Stimulated activated CD4-positive, alpha-beta T cell treated with anti-CD3 and anti-CD28 coated beads, Interleukin-15, amount 100 ng/mL, for 1 hour (primary cell): ENCODE measurements at places on chromosomes 6 and 20.
A peak's percentile ranks its signal among the peaks of the same experiment; 100 is the strongest.

- DNase-seq = no peak
Observed at GRCh38 chr20:14986656-14987055, 649.2 kb upstream of the FLRT3 start.

- no peak for DNase-seq
Observed at GRCh38 chr6:87848616-87849015, 146.6 kb upstream of the AKIRIN2 start.

DNA sequence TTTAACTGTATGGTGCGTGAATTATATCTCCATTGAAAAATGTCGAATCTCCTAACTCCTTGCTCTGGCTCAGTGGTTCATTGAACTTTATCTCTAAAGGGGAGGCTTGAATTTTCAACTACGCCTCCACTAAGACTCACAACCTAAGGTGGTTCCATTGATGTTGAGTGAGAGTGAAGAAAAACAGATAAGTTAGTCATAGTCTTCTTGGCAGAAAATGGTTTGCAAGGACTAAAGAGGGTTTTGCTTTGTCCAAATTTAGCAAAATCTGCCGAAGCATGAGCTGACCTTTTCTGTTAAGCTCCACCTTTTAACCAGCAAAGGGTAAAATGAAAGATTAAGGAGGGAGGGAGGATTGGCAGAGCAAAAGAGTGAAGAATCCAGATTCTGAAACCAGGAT lies 290.2 kb upstream of the SPTLC3 start:
- DNase-seq = no peak

GRCh38 chr20:63254232-63254605 lies at the start of gene NKAIN4:
NKAIN4 (minus strand) TSS chr20:63254463; CDS start chr20:63254450, 13 bp downstream.
- DNase-seq = no peak

GRCh38 chr6:751765-752164 lies 58.8 kb upstream of the EXOC2 start:
- DNase-seq = no peak

DNA sequence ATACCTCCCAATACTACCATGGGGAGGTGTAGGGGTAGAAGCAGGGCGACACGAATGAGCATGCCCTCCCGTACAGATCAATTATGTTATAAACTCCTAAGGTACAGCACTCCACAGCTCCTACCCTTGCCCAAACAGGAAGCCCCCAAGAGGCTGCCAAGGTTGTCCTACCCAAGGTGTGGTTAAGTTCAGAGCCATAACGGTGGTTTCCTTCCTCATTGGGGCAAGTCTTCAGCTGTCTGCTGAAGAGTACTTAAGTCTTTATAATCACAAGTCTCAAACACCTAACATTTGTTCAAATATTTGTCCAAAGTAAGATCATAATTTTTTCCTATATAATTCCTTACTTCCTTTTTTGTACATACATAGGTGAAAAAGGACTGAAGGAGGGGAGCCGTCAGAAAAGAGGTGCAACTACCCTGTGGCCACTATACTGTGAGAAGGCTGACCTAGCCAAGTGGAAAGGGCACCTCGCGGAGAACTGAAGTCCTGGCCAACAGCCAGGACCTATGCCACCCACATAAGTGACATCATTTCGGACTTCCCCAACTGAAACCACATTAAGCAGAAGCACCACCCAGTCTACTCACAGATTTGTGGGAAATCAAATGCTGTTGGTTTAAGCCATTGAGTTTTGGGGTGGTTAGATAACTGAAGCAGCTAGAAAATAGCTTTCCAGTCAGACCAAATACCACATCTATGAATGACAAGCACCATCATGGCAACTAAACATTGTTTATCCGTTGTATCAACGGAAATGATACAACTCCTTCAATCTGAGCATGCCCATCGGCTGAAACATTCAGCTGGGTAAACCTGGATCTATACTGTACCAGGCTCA lies 2.9 kb upstream of the RAB22A start:
- peak; percentile 21 for DNase-seq

DNA sequence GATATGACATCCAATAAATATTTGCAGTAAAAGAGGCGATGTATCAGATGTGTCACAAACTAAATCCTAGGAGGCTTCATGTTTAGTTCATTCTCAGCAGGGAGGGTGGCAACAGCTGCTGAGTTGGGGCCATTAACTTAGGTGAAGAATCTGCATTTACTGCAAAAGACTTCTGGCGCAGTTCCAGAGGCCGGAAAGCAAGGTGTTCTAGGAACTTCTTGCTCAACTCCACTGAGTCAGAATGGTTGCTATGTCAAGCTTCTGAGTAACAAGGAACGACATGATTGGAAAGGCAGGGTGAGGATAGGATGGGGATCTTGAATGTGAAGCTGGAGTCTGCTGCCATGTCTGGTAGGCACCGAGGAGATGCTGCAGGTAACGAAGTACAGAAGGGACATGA lies 11.7 kb downstream of the ADNP start:
- no peak for DNase-seq

GRCh38 chr6:115891111-115891669 lies 169.5 kb downstream of the FRK start:
- DNase-seq = no peak

DNA sequence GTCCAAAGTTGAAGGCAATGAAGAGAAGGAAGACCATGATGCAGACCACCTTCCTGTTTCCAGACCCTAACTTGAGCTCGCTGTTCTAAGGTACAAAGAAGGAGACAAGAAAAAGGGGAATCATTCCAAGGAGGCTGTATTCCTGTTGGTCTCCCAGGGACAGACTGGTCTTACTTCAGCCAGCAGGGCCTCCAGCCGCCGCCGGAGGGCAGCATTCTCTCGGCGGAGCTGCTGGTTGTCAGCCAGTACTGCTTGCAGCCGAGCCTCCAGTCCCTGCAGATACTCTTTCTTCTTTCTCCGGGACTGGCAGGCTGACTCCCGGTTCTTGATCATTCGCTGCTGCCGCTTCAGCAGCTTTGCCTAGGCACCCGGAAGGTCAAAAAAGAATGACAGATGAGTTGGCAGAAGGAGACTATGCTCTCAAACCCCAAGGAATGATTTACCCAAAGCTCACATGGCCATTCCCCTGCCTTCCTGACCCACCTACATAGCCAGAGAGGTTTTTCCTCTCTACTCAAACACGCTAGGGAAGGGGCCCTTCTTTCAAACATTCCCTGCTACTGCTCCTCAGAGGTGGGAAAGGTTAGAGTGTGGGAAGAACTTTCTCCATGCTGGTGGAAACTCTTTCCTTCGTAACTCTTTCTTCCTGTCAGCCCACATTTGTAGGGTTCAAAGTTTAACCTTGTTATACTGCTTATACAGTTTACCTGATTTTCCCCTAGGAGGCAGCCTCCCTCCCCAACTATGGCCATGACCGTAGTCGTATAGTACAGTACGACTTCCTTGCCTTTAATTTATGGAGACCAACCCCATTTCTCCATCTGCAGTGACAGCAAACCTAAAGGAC lies 9.0 kb downstream of the ATF6B start:
- DNase-seq = peak; percentile 51

DNA sequence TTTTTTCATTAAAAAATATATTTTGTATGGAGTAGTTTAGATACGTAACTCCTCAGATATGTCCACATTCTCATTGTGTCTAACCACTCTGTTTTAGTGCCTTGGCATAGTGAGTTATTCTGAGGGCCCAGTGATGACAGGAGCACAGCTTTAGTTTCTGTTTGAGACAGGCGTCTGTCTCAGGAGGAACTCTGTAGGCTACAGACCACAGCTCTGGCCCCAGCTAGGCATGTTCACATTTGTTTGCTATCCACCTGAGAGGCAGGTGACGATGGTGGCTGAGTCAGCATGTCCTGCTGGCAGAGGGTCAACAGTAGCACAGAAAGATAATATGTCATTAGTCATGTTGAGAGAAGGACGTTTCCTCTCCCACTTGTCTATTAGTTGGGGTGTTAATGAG lies 16.3 kb downstream of the LRRC1 start:
- no peak for DNase-seq

DNA sequence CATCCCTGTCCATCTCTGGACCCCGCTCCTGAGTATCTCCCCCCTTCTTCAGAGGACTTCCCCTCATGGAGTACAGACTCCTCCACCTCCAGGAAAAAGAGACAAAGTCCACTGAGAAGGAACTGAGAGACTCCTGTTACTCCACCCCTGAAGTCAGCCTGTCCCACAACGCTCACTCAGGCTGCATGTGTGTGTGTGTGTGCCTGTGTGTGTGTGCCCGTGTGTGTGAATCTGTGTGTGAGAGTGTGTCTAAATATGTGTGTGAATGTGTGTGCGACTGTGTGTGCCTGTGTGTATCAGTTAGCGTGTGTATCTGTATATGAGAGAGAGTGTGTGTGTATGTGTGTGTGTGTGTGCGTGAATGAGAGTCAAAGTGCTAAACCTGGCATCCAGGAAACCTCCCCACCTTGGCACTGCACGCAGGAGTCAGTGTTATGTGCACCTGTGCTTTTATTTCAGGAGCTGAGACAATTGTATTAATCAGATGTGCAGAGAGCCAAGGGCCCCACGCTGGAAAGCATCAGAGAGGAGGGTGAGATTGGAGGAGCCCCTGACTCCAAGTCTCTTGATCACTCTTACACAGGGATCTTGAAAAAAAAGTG lies 39.0 kb downstream of the HLA-A start:
- DNase-seq = no peak

DNA sequence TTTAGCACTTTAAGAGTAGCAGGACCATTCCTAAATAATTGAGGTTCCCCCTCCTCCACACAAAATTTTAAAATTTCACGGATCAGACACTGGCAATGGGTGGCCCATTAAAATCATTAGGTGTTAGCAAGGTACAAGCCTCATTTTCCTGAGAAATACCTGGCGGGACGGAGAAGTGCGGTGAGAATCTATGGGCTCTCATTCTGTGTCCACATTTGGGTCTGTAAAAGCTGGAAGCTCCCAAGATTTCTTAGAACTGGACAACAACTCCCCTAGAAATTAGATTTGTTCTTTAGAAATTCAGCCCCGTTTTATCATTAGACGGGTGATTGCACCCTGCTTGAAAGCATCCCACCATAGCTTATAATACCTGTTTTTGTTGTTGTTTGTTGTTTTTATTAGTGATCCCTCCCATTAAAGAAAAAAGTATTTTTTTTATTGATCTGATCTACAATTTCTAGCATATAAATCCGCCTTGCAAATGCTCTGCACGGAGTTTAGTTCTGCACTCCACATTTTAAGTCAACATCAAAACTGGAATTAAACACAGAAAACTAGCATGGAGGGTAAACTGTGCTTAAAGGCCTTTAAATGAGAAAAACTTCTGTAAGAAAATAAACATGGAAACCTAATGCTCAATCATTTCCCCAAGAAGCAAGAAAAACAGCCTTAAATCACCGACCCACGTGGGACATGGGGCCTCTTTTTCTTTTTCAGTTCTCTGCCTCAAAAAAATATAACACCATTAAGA lies 5.7 kb downstream of the SIM1 start:
- DNase-seq = no peak

DNA sequence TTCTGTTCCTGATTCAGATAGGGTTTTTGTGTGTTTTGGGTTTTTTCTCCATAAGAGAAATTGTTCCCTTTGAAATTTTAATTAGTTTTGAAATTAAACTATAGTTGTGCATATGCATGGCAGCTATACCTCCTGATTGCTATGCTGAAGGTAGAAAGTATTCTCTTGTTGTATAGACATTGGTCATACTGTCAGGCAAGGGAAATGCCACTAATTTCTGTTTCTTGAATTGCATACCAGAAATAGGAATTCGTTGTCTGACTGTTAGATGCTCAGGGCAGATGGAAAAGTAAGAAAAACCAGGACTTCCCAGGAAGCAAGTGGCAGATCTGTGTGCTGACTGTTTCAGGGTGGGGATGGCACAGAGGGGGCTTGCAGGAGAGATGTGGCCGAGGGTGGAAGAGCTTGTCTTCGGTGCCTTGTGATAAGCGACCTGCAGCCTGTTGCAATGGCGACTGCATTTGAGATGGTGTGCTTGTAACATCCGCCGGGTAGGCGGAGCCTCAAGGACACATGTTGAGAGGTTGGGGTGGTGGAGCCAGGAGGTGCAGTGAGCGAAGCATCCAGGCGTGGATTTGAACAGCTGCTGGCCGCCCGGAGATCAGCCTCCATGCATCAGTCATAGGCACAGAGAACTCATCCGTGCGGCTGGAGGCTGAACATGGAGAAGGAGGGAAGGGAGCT lies 42.8 kb downstream of the RREB1 start:
- no peak for DNase-seq

DNA sequence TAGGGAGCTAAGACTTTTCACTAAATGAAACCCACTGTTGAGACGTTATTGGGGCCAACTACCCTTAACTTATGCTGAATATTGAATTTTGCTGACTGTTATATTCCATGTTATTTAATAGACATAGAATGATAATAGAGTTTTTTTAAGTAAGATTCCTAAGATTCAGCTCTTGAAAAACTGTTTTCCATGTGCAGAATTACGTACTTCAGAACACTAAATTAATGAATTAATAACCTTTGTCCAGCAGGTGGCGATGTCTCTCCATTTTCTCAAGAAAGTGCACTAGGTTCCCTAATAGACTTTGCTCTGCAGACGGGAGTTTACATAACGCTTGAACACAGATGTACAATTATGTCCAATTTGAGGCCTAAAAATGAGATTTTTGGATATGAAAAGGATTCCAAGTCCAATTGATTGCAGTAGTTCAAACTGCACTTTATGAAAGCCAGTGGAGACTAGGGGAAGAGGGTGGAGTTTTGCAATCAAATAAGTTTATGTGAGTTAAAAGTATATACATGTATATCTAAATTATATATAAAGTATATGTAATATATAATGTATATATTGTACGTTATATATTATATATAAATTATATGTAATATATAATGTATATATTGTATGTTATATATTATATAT lies 282.1 kb downstream of the UST start:
- DNase-seq = no peak

DNA sequence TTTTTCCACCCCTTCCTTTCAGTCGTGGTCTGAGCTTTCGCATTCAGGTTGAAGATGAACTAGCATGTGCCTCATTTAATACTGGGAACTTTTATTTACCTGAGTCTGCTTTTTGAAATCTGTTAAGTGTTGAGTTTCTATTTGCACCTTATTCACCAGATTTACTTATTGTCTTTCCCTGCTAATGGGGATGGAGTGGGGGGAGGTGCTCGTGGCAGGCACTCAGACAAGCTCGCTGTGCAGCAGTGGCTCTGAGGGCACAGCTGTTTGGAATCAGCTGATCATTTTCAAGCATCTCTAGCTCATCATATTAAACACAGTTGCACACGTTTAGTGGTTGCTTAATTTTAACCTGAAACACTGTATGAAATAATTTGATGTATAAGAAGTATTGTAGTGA lies 35.6 kb downstream of the UTRN start:
- no peak for DNase-seq

DNA sequence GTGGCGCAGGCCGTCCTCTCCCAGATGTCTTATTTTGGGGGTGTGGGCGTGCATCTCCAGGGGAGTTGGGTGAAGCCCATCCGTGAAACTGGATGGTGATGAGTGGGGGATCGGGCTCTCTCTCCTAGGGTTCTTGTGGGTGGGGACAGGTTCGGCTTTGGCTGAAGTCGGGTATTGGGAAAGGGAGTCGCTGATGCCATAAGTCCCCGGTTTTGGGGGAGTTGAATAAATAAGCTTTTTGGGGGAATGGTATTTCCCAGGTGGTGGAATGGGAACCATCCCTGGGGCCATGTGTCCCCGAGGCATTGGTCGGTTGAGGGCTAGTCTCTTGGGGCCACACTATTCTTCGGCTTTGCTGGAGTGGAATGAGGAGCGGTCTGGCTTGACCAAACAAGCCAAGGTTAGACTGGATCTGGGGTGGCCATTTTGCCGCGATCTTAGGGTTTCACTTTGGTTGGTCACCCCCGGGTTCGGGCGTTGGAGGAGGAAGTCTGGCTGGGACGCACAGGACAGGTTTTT lies 481 bp downstream of the ZNF133 start:
- no peak for DNase-seq

GRCh38 chr6:14035071-14035847 lies 82.3 kb upstream of the CD83 start:
- no peak for DNase-seq

GRCh38 chr20:58897488-58897887 lies 45.0 kb downstream of the GNAS start:
- no peak for DNase-seq
